ENCODE measurements at places on chromosomes 6 and 20. TPM values are rescaled to one million over a fixed set of nuclear protein-coding genes. Genes with fewer than 3 reads are reported as not detected.
A peak's percentile ranks its signal among the peaks of the same experiment; 100 is the strongest.

- no peak for DNase-seq
- H3K36me3 ChIP-seq, result no peaks in the 10 kb centered on the region
- H3K4me3 ChIP-seq, result no peak overlapping the region
- H3K27ac ChIP-seq, result no peak overlapping the region
Observed at GRCh38 chr20:20417876-20418676, 50.2 kb downstream of the INSM1 start.

DNA sequence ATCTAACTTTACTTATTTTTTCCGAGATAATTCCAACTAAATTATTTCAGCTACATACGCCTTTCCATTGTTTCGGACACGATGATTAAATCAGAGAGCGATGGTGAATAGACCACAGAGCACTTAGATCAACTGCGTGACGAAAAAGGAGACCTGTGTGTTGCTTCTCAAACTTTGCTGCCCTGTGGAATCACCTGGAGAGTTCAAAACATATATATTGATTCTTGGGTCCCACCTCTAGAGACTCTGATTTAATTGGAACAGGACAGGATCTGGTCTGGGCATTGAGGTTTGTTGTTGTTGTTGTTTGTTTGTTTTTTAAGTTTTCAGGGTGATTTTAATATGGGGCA lies 401 bp upstream of the TNFRSF21 start:
- peak overlapping the region; percentile 91 for H3K4me3 ChIP-seq
- DNase-seq, result no peak
- H3K27ac ChIP-seq, result no peak overlapping the region
- H3K4me1 ChIP-seq, result peaks cover 4% of the 10 kb centered on the region
- H3K36me3 ChIP-seq, result peaks cover 21% of the 10 kb centered on the region
- H3K27me3 ChIP-seq, result no peaks in the 10 kb centered on the region

- H3K4me3 ChIP-seq, result no peak overlapping the region
- DNase-seq, result no peak
- H3K36me3 ChIP-seq, result no peaks in the 10 kb centered on the region
- peaks cover 3% of the 10 kb centered on the region for H3K4me1 ChIP-seq
Observed at GRCh38 chr6:72626126-72626525, 4.3 kb downstream of the KCNQ5 start.

DNA sequence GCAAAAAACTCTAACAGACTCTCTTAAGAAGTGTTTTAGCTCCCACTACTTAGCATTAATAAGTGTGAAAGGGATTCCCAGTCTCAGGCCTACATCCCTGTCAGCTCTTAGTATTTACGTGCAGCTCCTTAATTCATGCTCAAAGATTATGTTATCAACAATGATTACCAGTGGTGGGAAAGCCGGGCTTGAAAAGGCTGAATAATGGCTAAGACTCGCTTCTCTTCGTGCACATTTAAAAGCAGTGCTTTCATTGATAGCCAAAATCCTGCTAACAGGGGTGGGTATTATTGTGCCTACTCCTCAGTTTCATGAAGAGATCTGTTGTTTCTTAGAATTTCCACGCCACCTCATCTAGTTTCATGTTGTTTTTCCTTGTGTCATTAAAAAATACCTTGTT lies 518.8 kb downstream of the GRIK2 start:
- DNase-seq, result no peak
- no peak overlapping the region for H3K27ac ChIP-seq
- no peaks in the 10 kb centered on the region for H3K36me3 ChIP-seq

- H3K4me3 ChIP-seq, result no peak overlapping the region
- no peak for DNase-seq
- H3K27me3 ChIP-seq, result no peaks in the 10 kb centered on the region
- no peaks in the 10 kb centered on the region for H3K4me1 ChIP-seq
- no peaks in the 10 kb centered on the region for H3K36me3 ChIP-seq
- H3K27ac ChIP-seq, result no peak overlapping the region
Observed at GRCh38 chr6:92126088-92126487, 1293.3 kb downstream of the EPHA7 start.

- no peak for DNase-seq
- H3K4me3 ChIP-seq, result no peak overlapping the region
- no peaks in the 10 kb centered on the region for H3K27me3 ChIP-seq
- H3K36me3 ChIP-seq, result no peaks in the 10 kb centered on the region
- H3K4me1 ChIP-seq, result no peaks in the 10 kb centered on the region
- H3K27ac ChIP-seq, result no peak overlapping the region
Observed at GRCh38 chr6:70045413-70045812, 179.1 kb downstream of the COL19A1 start.

DNA sequence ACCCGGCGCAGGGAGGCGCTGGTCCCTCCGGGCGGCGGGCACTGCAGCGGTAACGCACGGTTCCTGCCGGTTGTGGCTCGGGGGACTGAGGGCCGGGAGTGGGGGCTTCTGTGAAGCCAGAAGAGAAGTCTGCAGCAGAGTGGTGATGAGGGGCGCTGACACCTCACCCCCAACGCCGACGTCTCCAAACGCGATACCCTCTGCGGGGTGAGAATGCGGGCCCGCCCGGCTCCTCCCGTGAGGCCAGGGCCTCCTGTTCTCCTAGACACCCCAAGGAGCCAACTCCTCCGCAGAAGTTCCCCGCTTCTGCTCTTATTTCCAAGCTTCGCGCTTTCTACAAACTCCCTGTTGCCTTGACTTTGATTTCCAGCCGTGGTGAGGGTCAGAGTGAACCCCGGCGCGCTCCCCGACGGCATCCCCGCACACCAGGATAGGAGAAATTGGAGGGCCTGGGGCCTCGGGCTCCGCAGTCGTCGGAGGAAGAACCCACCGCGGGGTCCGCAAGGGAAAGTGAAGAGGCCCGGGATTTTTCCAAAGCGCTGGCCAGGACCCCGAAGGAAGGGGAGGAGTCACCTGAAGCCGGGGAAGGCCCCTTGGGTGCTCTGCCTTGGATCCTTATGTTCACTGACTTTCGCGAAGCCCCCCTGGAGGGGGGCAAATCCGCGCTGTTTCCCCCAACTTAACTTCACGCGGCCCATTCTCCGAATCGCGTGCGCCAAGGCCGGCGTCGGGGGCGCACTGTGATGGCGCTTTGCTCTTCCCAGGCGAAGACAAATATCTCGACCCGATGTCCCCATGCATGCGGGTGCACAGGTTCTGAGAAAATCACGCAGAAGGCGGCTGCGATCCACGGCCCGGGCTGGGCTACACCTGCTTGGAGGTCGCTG lies 3.1 kb upstream of the INSM1 start:
- H3K27me3 ChIP-seq, result peaks cover 94% of the 10 kb centered on the region
- peak overlapping the region; percentile 88 for H3K27ac ChIP-seq
- H3K36me3 ChIP-seq, result no peaks in the 10 kb centered on the region

DNA sequence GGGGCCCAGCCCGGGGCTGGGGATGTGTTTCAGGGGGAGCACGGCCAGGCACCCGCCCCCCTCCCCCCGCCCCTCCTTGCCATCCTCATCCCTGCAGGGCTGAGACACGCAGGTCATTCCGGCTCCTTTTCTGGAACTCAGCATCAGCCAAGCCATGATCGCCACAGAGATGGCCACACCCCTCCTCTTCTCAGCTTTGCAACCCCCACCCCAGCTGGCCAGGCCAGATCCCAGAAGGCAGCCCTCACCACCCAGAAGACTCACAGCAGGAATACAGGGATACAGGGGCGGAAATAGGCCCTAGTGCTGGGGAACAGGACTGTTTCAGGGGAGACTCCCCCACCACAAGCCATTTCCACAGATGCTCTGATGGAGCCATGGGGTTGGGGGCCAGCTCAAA lies 33.5 kb downstream of the YTHDF1 start:
- no peak overlapping the region for H3K4me3 ChIP-seq
- H3K4me1 ChIP-seq, result peaks cover 2% of the 10 kb centered on the region
- H3K36me3 ChIP-seq, result no peaks in the 10 kb centered on the region
- DNase-seq, result no peak

GRCh38 chr20:43843096-43843964 lies 71.3 kb upstream of the TOX2 start:
- no peaks in the 10 kb centered on the region for H3K36me3 ChIP-seq
- DNase-seq, result no peak
- H3K27ac ChIP-seq, result no peak overlapping the region
- H3K27me3 ChIP-seq, result no peaks in the 10 kb centered on the region

DNA sequence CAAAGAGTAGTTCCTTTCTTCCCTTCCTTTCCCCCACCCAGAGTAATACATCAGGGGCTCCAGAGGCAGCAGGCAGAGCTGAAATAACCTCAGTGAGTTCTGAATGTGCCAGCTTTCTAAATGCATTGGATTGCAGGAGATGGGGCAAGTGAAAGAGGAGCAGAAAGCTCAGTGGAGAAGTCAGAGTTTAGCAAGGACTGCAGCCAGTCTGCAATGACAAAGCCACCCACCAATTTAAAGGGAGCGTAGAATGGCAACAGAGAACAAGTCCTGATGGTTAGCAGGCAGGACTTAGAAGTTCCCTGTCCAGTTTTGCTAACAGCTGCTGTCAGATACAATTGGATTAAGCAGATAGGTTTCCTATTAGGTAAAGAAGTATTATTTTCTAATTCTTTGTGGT lies 203.4 kb upstream of the RIN2 start:
- DNase-seq, result no peak
- no peaks in the 10 kb centered on the region for H3K27me3 ChIP-seq
- H3K4me3 ChIP-seq, result no peak overlapping the region
- H3K4me1 ChIP-seq, result peaks cover 29% of the 10 kb centered on the region
- H3K36me3 ChIP-seq, result no peaks in the 10 kb centered on the region
- no peak overlapping the region for H3K27ac ChIP-seq

DNA sequence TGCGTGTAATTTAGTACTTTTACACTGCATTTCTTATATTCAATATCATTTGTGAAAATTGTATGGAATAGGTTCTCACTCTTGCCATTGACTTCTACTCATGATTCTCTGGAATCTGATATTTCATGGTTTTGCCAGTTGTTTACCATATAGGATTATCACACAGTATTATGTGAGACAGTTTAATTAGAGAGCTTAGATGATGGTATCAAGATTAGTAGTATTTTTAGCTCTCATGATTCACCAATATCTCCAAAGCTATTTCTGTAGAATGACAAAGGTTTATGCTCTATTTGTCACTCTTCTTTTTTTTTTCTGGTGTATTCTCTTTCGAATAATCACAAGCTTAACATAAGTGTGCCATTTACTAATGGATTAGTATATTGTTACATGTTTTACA lies 45.9 kb downstream of the EPHA7 start:
- no peaks in the 10 kb centered on the region for H3K27me3 ChIP-seq
- no peak for DNase-seq
- no peaks in the 10 kb centered on the region for H3K4me1 ChIP-seq
- no peak overlapping the region for H3K27ac ChIP-seq
- no peaks in the 10 kb centered on the region for H3K36me3 ChIP-seq

DNA sequence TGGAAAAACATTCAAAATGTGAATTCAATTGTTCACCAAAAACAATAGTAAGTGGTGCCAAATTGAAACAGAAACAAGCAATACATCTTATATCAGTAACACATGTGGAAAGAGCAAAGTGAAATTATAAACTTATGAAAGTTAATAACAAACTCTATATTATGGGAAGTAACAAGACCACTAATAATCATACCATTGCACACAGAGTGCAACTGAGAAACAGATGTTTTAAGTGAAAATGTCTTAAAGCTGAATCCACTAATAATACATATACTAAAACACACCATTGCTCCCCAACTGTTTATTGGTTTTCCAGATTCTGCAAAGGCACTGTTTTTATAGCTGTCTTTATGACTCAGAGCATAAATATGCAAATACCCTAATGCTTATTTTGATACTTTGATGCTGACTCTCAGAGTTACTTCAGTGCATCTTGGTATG lies 292.3 kb downstream of the RFPL4B start:
- H3K4me1 ChIP-seq, result no peaks in the 10 kb centered on the region
- H3K27me3 ChIP-seq, result no peaks in the 10 kb centered on the region
- no peak overlapping the region for H3K4me3 ChIP-seq
- no peak overlapping the region for H3K27ac ChIP-seq
- no peak for DNase-seq

DNA sequence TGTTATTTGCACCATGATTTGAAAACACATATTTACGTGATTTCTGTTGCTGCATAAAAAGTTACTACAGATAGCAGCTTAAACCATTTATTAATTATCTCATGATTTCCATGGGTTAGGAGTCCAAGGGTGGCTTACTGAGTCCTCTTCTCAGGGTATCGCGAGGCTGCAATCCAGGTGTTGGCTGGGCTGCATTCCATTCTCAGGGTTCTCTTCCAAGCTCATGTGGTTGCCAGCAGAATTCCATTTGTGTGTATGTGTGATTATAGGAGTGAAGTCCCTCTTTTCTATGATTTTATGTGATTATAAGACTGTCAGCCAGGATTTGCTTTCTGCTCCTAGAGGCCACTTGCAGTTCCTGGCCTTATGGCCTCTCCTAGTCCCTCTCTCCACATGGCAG lies 135.1 kb downstream of the FAM83B start:
- no peaks in the 10 kb centered on the region for H3K36me3 ChIP-seq
- H3K4me1 ChIP-seq, result peaks cover 2% of the 10 kb centered on the region
- no peak overlapping the region for H3K27ac ChIP-seq

DNA sequence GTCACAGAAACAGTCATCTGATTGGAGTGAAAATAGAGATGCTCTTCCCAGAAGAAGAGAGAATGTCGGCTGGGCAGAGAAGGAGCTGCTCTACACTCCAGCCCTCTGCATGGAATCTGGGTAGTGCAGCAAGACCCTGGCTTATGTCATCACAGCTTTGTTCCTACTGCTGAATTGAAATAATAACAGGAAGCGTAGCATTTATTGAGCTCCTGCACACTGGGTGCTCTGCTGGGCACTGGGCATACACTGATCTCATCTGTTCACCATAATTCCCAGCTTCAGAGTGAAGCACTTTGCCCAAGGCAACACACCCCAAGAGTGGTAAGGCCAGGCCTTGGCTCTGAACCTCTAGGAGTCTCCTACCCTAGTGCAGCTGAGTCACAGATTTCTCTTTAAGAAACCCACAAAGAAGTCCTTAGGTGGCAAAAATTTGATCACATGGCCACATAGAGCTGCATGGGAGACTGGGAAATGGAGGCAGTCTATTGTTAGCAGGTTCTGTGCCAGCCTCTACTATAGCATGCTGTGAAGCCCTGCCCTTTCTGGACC lies 3.9 kb upstream of the SDCBP2 start:
- H3K4me1 ChIP-seq, result no peaks in the 10 kb centered on the region
- H3K36me3 ChIP-seq, result peaks cover 16% of the 10 kb centered on the region
- no peak overlapping the region for H3K27ac ChIP-seq
- H3K4me3 ChIP-seq, result no peak overlapping the region

Gene CCN6
- total RNA-seq, result not detected

Gene RSPO3
- not detected for total RNA-seq

Gene OPRM1
- total RNA-seq, result not detected

Gene C20orf144
- not detected for total RNA-seq

Gene WFDC12
- not detected for total RNA-seq

Gene LAMA2
- total RNA-seq, result 2.9 TPM

Gene FNDC1
- total RNA-seq, result 0.55 TPM

Gene PSMB9
- not detected for total RNA-seq

Gene GMPR
- 20.7 TPM for total RNA-seq

Gene ECT2L
- total RNA-seq, result not detected

Gene B3GAT2
- 0.11 TPM for total RNA-seq

Data from endodermal cell (in vitro differentiated cells).